ENCODE measurements at places on chromosomes 1 and 21. TPM values are rescaled to one million over a fixed set of nuclear protein-coding genes. Genes with fewer than 3 reads are reported as not detected.

DNA sequence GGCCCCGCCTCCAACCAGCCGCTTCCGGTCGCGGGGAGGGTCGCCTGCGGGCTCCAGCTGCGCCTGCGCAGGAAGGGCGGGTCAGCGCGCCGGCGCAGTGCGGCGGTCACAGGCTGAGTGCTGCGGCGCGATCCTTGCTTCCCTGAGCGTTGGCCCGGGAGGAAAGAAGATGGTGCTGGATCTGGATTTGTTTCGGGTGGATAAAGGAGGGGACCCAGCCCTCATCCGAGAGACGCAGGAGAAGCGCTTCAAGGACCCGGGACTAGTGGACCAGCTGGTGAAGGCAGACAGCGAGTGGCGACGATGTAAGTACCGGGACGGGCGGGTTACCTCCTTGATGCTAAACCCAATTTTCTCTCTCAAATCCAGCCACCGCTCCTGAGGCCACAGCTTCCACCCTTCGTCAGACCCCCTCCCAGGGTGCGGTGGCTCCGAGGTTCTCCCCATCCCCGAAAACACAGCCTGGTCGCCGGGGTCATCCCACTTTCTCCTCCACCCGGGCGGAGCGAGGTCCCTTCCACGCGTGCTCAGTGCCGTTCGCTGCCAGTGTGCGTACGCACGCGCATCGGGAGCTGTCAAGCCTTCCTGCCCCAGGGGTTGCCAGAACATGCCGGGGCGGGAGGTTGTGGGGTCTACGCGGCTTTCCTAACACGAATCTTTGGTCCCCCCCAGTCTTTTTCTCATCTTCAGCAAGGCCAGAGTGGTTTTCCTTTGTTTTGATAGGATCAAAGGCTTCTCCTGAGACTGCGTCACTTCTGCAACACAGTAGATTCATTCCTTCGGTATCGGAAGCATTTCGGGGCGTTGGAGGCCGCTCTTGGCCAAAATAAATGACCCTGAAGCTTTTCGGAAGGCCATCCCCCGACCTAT is at the start of gene SARS1:
SARS1 (plus strand) TSS at position 95 of the 870 bp plus-strand sequence; CDS start at position 170, 75 bp downstream.
- peak; percentile 88 for DNase-seq

GRCh38 chr1:19507516-19507915 is 22.2 kb upstream of the CAPZB start:
- no peak for DNase-seq

- no peak for DNase-seq
These were observed 102.9 kb downstream of the PTPN14 start for GRCh38 chr1:214448536-214448935.

The SLAMF1 gene
- not detected for total RNA-seq

The SERTAD4 gene
- total RNA-seq: 0.23 TPM

DNA sequence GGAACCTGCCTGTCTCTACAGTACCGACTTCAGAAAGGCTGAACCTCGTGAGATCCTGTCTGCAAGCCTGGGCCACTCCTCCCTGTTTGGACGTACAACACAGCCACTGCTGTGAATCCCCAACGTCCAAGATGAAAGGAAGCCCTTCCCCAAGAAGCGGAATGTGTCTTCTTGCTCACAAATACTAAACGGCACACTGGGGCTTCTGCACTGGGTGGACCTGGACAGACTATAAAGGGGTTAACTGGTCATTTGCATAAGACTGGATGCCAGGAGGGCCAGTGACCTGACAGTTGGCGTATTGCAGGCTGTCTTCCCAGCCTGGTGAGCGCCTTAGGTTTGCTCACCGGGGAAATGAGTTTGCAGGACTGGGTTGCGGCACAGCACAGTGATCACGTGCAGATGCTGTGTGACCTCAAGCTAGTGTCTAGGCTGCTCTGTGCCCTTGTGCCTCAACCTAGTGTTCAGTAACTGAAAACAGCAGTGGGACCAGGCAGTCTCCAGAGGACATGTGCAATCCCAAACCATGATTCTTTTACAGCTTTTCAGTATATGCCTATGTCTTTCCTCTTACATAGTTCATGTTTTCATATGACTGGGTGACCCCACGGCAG is 19.5 kb upstream of the AJAP1 start:
- no peak for DNase-seq

DNA sequence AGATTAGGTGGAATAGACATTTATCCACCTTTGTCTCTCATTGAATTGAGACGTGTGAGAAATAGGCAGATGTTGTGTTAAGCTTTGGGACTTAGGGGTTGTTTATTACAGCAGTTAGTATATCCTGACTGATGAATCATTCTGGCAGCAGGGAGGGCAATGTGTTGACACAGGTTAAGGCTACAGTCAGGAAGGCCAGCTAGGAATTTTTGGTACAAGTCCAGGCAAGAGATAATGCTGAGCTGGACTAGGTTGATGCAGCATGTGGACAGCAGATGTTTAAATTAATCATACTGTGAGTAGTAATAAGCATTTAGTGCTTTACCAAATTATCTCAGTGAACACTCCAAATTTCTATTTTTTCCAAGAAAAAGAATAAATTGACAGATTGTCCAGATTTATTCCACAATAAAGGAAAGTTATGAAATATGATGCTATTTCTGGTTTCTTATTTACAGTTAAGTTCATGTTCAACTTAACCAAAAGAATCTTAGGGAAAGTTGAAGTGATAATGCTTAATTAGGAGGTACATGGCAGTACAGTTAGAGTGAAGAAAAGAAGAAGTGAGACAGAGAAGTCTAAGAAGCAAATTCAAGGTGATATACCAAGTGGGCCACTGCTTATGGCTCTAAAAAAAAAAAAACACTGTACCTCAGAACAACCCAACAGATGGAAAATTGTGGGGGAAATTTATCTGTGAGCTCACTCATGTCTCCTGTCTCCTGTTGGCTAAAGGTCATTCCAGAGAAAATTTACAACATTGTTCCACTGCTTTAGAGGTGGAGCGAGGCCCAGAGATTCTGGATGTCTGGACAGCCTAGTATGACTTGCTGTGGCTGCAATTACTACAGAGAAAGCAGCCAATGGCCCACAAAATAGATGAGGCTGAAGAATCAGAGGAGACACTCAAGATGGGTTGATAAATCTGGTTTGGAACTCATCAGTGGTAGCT is 102.7 kb upstream of the C21orf91 start:
- no peak for DNase-seq

DNA sequence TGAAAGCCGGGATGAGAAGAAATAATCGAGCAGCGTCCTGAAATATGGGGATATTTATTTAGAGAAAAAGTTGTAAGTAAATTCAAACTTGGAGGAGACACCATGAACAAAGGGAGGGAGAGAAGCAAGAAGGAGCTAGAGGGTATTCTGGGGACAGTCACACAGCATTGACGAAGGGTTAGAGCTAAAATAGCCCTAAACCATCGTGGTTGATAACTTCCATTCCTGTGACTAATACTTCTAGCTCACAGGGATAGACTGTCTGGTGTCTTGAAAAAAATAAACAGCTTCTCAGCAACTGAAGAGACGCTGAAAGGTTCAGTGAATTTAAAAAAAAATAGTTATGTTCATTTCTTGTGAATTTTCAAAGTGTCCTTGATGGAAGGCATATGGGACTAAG is 86.7 kb downstream of the LRRC53 start:
- no peak for DNase-seq

DNA sequence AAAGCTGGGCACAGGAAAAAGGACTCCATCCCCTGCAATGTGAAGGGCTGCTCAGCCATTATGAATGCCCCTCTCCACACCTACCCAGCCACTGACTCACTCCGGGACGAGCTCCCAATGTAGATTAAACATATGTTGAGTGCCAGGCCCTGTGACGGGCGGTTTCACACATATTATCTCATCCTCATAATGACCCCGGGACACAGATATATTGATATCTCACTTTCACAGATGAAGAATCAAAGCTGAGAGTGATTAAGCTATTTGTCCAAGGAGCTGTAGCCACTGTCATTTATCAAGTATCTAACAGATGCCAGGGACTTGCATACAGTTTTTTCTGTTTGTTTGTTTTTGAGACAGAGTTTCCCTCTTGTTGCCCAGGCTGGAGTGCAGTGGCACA is 35.0 kb upstream of the SLC30A1 start:
- no peak for DNase-seq

- DNase-seq: no peak
These were observed 37.7 kb upstream of the ARHGAP29 start for GRCh38 chr1:94275083-94275482.

GRCh38 chr1:16230744-16231143 is 6.2 kb downstream of the CPLANE2 start:
- DNase-seq: no peak

DNA sequence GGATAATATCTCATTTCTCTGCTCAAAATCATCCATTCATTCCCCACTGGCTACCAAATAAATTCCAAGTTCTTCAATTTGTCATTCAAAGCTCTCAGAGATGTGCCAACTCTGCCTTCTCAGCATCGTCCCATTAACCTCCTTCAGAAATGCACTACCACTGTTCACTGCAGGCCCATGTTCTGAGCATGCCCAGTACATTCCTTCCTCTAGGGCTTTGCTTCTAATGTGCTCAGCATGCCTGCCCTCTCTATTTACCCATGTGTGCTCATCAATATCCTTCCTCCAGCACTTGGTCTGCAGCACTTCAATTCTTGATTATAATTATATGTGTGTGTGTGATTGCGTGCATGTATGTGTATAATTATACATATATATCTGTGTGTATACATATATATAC is 36.1 kb upstream of the RGS8 start:
- peak; percentile 18 for DNase-seq

DNA sequence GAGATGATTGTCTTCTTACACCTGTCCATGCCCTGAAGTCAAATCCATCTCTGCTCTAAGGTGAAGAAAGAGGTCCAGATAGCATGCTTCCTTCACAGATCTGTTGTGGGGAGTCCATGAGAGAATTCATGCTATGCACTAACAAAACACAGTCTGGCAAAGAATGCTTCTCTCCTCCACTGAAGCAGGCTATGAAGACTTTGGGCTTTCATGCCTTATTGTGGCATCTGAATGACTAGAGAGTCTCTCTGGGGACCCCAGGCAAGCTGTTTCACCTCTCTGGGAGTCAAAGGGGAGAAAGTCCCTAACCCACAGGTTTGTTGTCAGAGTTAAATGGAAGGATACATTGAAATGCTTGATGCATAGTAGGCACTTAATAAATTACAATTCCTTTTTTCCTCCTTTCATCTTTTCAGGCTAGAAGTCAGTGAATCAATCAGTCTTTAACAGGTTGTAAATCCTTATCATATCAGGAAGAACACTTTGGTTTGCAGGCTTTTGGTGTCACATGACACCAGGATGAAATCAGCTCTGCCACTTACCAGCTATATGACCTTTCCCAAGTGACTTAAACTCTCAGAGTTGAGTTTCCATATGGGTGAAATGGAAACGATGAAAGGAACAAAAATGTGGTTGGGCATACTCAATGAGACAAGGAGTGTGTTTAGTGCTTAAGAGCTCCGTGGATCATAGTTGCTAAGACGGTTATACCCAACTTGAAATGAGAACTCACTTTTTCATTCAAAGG is 200.1 kb upstream of the DAB1 start:
- no peak for DNase-seq

GRCh38 chr1:82932207-82932606 is 1066.7 kb downstream of the TTLL7 start:
- DNase-seq: no peak

The GJA8 gene
- not detected for total RNA-seq

DNA sequence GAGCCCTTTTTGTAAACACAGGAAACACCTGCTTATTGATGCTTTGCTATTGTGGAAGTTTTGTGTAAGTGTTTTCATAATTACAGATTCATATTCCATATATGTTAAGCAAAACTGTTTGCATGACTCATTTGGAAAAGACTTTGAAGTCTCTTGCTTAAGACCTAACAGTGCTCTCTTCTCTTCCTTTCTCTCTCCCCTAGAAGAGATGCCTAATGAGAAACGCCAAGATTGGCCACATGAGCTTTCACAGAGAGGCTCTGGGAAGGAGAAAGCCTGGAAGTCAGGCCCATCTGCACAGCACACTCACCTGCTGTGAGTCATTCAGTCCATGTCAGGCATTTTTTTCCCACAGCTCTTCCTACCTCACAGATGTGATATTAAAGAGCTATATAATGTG is 101.6 kb upstream of the PALMD start:
- no peak for DNase-seq

DNA sequence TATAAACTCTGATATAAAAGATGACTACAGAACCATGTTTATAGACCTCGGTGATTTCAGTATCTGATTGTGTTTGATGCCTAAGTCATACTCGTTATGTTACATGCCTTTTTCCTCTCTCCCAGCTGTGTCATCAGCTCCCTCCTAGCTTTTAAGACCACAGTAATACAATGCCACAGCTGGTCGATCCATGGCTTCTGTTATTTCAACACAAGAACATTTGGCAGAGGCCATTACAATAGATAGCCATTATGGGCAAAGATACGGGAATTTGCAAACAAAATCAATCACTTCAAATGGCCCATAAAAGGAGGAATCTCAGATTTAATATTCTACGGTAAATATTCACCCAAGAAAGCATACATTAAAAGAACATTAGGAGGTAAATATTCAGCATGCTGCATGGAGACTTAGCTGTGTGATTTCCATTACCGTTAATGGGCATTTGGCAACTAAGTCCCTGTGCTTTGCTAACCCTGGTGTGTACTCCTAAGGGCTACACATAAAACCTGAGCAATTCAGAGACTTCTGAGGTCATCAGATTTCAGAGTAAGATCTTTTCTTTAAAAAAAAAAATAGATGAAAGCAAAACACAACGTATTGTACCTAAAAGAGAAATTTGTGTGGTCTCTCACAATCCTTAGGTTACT is 153.4 kb downstream of the PIGK start:
- DNase-seq: no peak

The ZBTB37 gene
- total RNA-seq: 2.6 TPM

All from HT-29 (cell line).